ENCODE measurements at places on chromosomes 3 and 15.

DNA sequence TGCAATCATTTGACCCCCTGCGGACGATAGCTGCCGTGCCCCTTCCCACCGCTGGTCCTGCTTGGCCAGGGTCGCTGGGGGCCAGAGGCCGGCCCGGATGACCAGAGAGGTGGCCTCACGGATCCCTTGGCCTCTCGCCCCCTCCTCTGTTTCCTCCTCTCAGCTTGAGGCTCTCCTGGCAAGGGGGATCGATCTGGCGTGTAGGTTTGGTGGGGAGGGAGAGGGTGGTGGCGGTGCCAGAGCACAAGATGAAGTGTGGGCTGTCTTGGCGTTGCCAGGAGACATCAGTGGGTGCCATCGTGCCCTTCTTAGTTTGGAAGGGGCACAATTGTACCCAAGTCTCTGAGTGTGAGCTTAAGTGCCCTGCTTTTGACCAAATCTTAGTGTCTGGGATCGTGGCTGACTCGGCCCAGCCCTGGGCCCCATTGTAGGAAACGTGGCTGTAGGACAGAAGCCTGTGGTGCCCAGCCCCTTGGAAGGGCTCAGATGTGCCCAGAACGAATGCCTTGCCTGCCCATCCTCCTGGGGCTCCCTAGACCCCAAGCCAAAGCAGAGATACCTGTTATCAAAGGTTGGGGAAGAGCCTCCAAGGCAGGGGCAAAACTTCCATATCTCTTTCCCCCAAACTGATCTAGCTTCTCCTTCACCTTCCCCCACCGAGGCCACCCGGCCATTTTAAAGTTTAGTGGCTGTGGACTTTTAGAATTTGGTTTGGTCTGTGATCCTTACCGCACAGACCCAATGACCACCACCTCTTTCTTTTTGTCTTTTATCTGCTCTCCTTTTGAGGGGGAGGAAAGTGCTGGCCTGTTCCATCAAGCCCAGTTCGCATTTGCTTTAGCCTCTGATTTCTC lies 14.4 kb downstream of the NR2F2 start:
- DNase-seq, result no peak

GRCh38 chr3:32551496-32551895 lies 19.2 kb downstream of the DYNC1LI1 start:
- no peak for DNase-seq

GRCh38 chr3:72352176-72352575 lies 496.1 kb downstream of the SHQ1 start:
- DNase-seq, result no peak

DNA sequence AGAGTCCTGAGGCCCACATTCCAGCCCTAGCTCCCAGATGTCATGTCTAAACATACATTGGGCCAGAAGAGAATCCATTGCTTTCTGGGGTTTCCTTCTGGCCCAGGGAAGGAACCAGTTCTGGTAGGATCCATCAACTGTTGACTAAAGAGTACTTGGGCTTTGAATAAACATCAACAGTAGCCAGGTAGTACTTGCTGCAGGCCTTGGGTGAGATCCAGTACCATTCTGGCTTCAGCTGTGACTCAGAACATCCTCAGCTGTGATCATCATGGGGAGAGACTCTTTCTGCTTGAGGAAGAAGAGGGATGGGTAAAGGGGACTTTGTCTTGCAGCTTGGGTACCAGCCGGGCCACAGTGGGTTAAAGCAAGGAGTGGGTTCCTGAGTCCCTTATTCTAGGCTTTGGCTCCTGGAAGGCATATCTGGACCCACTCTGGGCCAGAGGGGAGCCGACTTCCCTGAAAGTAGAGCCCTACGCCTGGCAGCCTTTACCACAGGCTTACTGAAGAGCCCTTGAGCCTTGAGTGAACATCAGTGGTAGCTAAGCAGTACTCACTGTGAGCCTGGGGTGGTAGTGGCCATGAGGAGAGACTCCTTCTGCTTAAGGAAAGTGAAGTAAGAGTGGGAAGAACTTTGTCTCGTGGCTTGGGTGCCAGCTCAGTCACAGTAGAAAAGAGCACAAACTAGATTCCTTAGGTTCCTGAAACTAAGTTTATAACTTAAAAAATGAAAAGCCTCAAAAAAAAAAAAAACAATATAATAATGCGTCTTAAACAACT lies 128.3 kb downstream of the GOLIM4 start:
- DNase-seq, result no peak

DNA sequence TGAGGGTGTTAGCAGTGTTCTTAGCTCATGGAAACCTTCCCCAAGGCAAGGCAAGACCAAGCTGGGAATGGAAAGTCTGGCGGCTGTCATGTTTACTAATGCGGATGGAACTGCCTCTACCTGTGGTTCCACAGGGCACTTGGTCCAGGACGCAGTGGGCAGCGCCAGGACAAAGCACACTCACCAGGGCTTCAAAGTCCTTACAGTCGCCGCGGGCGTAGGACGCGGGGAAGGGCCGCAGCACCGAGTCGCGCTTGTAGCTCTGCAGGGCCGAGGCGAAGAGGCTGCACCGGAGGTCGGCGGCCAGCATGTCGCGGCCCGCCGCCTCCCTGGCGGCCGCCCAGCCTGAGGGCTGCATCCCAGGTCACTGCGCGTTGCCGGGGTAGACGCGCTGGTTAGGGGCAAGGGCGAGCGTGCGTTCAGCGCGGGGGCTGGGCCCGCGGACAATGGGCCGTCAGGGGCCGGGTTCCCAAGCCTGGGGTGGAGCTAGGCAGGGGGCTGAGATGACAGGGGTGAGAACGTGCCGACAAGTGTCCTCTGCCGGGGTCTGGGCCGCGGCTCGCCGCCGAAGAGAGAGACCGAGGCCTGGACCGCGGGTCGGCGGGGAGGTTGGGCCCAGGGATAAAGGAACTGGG lies 497 bp downstream of the PARP16 start:
- no peak for DNase-seq

DNA sequence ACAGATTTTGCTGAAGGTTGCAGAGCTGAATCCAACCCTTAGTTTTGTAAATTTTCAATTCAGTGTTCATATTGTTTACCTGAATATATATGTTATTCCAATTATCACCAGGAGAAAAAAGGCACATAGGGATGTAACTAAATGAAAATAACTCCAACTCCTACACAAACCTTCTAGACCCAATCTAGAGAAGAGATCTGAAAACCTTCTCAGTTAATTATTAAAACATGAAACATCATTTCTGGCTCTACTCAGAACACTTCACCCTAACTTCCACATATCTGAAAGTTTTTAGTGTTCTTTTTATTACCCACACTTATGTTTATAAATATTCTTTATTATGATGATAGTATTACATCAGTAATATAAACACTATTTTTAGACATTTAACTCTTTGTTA lies 76.6 kb downstream of the LRRFIP2 start:
- DNase-seq, result no peak

DNA sequence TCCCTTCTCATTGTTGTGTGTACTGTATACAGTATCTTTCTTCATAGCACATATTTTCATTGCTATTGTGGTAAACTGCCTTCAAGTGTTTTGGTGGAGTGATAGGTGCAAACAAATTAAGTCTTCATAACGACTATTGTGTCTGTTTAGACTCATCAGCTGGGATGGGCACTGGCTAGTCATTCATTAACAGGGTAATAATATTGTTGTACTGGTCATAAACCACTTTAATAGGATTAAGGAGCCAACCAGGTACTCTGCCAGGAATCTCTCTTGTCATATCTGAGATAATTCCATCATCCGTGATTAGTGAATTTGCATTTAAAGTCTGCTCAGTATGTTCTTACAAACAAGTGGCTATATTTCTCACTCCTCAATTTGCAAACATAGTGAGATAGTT lies 10.2 kb upstream of the TMEM45A start:
- no peak for DNase-seq

DNA sequence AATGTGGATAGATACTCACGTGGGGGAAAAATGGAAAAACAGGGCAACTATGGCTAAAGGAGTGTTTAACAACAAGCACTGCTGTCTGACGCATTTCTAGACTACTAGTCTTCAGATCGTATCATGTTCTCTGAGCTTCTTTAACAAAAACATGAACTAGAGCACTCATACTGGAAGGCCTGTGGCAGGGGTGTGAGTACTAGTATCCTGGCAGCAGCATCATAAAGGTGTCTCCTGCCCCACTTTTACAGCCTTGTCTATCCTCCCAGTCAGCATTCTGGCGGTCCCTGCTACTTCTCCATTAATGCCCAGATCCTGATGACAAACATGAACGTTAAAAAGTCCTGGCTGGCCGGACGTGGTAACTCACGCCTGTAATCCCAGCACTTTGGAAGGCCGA lies 4.0 kb downstream of the FMN1 start:
- no peak for DNase-seq

DNA sequence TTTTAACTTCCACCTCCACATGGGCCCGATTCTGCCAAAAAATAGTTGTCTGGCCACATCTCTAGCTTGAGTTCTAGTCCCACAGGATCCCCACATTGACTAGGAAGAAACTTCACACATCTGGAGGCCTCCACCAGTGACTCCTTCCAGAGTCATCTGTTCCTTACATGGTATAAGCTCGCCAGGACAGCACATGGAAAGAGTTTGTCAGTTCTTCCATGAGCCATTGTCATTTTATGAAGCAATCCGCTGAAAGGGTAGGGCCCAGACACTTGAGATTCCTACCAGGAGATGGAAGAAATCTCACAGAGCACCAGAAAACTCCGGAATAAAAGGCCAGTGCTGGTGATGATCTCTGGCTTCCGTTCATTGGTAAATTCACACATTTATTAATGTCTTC lies 350.5 kb upstream of the ICE2 start:
- DNase-seq, result no peak

DNA sequence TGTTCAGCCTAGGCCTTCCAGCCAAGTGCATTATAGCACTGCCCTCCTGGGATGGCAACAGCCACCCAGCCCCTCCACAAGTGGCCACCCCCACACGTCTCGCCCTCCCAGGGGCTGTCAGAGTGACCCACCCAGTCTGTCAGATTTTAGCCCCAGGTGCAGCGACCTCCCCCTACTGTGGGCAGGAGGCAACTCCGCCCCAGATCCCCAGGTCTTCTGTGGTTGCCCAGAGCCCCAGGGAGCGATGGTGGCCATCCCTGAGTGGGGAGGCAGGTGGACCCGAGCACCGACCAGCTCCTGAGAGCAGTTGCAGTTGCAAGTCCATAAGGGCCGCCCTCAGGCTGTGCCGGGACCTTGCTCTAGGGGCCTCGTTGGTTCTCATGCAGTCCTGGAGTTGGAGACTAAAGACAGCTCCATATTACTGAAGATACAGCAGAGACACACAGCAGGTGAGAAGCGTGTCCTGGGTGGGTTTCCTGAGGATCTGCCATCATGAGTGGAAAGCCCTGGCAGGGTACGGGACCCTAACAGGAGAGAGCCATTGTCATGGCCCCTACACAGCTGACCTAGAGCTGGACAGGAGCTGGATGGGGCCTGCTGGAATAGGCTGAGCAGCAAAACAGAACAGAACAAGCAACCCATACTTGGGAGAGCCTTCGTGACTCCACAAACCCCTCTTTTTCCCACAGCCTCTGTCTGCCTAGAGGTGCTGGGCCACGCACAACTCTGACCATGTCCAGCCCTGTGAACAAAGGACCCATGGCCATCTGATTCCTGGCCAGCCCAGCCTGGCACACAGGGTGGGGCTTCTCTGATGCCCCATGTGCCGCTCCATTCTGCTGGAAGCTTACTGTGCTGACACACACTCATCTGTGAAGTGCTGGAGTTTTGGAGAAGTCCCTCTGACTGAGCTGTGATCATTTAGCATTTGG lies 110.3 kb upstream of the ALDH1A3 start:
- DNase-seq, result no peak

DNA sequence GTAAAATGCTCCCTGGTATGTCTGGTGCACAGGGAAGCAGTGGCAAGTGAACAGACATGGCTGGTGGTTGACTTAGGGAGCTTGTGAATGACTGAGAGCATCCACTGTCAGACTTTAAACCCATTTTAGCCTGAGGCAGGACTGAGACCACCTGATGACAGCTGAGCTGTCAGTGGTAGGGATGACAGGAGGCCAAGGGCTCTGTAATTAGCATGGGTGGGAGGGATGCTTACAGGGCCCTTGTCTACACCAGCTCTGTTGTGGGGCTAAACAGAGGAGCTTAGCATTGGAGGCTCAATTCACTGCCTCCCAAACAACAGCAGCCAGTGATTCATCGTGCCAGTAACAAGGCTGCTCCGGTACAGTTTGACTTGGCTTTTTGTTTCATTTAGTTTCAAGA lies 169.4 kb downstream of the CHST2 start:
- DNase-seq, result no peak

- no peak for DNase-seq
Measured at GRCh38 chr3:135860761-135861160, 104.8 kb upstream of the PPP2R3A start.

GRCh38 chr3:122916580-122916979 lies 111.0 kb downstream of the SEMA5B start:
- DNase-seq, result no peak

- DNase-seq, result no peak
Measured at GRCh38 chr15:101710806-101711205, 13.5 kb downstream of the TARS3 start.

- DNase-seq, result no peak
Measured at GRCh38 chr15:71385457-71385856, 270.2 kb downstream of the THSD4 start.

- no peak for DNase-seq
Measured at GRCh38 chr15:59892985-59893384, 111.1 kb upstream of the FOXB1 start.

DNA sequence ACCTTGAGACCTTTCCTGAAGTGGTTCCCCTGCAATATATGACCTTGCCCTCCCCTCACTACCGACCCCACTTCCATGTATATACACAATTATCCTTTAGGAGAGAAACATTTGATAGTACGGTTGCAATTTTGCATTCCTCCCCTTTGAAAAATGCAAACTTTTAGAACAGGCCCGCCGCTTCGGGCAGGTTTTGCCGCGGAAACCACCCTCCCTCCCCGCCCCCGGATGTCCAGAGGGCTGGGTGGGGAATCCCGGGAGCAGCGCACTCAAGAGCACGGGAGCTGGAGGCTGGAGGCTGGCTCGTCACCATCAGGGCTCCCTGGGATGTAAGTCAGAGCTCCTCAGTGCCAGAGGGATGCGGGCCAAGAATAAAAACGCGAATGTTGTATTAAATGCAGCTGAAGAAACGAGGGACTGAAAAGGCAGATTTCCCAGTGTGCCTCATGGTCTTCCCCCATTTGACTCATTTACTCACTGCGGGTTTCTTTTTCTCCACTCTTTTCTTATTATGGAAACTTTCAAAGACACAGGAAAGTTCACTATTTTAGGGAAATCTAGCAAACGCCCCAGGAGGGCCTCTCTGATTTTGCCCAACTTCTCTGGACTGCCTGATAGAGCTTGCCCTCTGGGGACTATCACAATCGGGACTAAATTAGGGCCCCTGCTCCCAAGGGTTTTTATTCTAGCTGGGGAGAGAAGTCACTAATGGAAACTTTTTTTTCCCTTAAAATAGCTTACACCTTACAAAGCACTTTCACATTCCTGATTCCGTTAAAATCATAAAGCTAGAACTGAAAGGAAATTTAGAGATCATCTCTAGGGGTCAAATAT lies 2.9 kb upstream of the USP3 start:
- peak; percentile 43 for DNase-seq
